Activated CD8-positive, alpha-beta memory T cell treated with anti-CD3 and anti-CD28 coated beads, Interleukin-2, amount 10 ng/mL, durations not matched to agents 7 days and 5 days (primary cell): ENCODE measurements at places on chromosomes 6 and 20. TPM values are rescaled to one million over a fixed set of nuclear protein-coding genes. Genes with fewer than 3 reads are reported as not detected.

NANP gene
- total RNA-seq = 4.7 TPM

LY6G6F gene
- not detected for total RNA-seq

MANEA gene
- 23.3 TPM for total RNA-seq

GRCh38 chr6:146813554-146813953, 214.8 kb downstream of the ADGB start:
- DNase-seq = no peak
- no peaks in the 10 kb centered on the region for H3K4me1 ChIP-seq
- H3K27me3 ChIP-seq = no peaks in the 10 kb centered on the region
- no peak overlapping the region for H3K27ac ChIP-seq
- H3K36me3 ChIP-seq = no peaks in the 10 kb centered on the region

DNA sequence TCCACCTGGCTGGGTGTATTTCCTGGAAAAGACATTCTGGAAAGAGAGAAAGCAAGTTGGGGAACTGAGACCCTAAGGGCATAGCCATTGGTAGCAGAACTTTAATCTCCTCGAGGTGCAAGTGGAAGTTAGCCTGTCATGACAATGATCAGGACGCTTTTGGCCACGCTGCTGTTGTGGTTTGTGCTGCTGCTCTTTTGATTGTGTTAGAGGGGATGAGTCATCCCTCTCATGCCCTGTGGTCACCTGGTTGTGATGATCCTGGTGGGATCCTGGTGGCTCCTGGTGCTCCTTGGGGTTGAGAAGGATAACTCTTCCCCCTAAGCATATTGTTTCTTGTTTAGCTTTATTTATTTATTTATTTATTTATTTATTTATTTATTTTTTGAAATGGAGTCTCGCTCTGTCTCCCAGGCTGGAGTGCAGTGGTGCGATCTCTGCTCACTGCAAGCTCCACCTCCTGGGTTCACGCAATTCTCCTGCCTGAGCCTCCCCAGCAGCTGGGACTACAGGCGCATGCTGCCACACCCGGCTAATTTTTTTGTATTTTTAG, 350.3 kb downstream of the KIF16B start:
- H3K27ac ChIP-seq = no peak overlapping the region
- no peaks in the 10 kb centered on the region for H3K36me3 ChIP-seq
- no peaks in the 10 kb centered on the region for H3K27me3 ChIP-seq
- no peaks in the 10 kb centered on the region for H3K4me1 ChIP-seq
- H3K4me3 ChIP-seq = no peak overlapping the region
- DNase-seq = no peak

DNA sequence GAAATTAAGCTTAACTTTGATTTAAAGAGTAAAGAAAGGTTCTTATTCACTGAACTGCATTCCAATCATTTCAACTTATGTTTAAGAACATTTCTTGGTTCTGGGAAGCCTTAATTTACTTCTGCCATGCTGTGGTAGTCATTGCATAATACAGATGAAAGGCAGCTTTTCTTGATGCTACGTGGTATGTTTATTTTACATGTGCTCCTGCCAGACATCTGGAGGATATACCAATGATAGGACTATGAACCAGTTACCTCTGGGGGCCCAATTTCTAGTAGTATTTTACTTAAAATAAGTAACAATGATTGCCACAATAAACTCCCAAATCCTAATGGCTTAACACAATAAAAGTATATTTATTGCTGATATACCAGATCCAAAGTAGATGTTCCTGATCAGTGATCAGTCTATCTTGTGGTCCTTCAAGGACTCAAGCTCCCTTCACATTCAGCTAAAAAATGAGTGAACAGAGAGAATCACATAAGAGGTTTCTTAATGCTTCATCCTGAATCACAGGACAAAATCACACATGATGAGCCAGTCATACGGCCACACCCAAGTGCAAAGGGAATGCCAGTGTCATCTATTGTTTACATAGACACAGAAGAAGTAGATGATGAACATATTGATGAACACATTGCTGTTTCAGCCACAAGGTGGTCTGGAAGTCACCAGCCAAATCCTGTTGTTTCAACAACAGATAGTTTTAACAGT, 56.5 kb upstream of the CCN2 start:
- DNase-seq = no peak
- no peaks in the 10 kb centered on the region for H3K36me3 ChIP-seq
- H3K4me1 ChIP-seq = no peaks in the 10 kb centered on the region

DNA sequence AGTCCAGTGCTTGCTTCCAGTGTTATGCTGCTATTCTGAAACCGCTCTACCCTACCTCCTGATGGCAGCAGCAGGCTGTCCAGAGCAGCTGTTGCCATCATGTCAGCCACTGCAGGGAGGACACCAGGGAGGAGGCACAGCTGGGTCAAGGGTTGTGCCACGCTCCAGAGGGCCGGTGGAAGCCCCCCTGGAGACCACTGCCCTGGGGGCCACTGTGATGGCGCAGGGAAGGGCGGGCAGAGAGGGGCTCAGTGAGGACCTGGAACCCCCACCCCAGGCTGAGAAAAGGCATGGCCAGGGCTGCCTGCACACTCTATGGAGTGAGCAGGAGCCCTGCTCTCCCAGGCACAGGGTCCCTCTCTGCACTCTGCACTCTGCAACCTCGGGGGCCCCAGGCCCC, 271.3 kb upstream of the BTBD3 start:
- no peak for DNase-seq
- H3K4me1 ChIP-seq = no peaks in the 10 kb centered on the region
- no peaks in the 10 kb centered on the region for H3K27me3 ChIP-seq
- H3K36me3 ChIP-seq = no peaks in the 10 kb centered on the region
- no peak overlapping the region for H3K4me3 ChIP-seq

DNA sequence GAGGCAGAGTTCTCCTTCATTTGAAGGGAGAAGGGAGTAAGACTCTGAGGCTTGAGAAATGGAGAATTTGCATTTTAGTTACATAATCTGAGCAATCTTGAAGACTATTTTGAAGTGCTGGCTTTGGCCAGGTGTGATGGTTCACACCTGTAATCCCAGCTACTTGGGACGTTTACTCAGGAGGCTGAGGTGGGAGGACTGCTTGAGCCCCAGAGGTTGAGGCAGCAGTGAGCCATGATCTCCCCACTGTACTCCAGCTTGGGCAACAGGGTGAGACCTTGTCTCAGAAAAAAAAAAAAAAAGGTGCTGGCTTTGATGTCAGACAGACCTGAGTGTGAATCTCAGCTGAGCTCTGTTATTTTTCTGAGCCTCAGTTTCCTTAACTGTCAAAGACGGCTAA, 12.4 kb upstream of the ARMC12 start:
- H3K4me1 ChIP-seq = peaks cover 51% of the 10 kb centered on the region
- peak overlapping the region; percentile 3 for H3K27ac ChIP-seq
- H3K27me3 ChIP-seq = no peaks in the 10 kb centered on the region
- H3K36me3 ChIP-seq = no peaks in the 10 kb centered on the region

- H3K36me3 ChIP-seq = no peaks in the 10 kb centered on the region
- no peak overlapping the region for H3K4me3 ChIP-seq
- H3K27me3 ChIP-seq = no peaks in the 10 kb centered on the region
- no peak overlapping the region for H3K27ac ChIP-seq
- no peak for DNase-seq
Measured at GRCh38 chr20:64146301-64146935, 17.8 kb upstream of the MYT1 start.

GRCh38 chr6:39952167-39952566, 17.9 kb upstream of the MOCS1 start:
- no peak overlapping the region for H3K27ac ChIP-seq
- H3K27me3 ChIP-seq = no peaks in the 10 kb centered on the region
- DNase-seq = no peak
- H3K36me3 ChIP-seq = no peaks in the 10 kb centered on the region

DNA sequence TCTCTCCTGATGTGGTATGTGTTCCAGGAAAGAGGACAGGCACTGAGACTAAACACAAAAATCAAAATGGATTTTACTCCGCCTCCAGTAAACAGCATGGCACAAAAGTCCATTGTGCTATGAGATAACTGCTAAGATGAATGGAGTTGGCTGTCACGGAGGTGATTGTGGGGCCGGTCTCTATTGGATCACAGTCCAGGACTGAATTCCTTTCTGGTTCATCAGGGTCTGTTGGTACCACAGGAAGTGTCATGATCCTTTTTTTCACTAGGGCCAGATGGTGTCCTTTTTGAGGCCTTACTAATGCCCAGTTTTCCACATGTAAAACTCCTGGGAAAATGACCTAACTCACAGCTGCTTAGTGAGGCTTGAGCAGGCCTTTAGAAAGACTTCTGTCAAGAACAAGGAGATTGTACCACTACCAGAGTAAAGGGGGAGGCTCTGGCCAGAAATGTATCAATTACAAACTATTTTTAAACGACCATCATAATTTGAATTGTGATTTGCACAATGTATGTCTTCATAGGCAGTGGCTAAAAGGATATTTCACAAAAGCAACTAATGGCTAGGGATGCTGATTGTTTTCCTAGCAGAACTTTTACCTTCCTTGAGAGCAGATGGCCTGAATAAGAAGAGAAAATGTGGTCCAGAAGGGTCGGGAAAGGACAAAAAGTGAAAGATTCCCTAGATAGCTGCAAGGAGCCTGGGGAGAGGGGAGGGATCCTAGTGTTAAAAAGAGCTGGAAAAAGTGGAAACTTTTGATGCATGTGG, 192.2 kb upstream of the POU3F2 start:
- no peak for DNase-seq
- no peaks in the 10 kb centered on the region for H3K4me1 ChIP-seq
- H3K36me3 ChIP-seq = no peaks in the 10 kb centered on the region

DNA sequence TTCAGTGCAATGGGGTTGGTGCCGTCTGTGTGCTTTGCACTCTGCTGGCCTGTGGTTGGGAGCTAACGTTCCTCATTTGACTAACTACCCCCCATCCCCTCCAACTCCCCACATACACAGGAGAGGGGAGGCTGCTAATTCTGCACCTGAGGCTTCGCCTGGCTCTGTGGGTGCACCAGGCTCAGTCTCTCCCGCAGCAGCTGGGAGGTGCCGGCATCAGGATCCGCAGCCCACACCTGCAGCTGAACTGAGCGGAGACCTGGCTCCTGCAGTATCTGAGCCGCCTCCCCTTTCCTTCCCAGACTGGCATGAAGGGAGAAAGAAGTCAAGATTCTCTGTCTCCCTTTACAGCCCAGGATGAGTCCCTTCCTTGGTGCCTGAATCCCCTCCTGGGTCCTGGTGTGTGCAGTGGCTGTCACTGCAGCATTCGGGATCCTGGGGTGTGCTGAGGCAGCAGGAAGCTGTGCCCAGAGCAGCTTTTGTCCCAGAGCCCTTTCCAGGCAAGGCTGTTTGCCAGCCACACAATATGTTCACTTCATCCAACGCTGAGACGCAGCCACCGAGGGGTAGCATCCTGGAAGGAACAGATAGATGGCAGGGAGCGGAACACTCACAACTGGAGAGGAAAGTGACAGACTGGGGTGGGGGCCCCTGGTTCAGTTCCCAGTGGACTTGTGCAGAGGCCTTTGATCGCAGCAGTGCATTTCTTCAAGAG, 70.2 kb downstream of the CDH4 start:
- H3K36me3 ChIP-seq = no peaks in the 10 kb centered on the region
- H3K4me1 ChIP-seq = no peaks in the 10 kb centered on the region
- no peak for DNase-seq
- H3K27ac ChIP-seq = no peak overlapping the region
- no peaks in the 10 kb centered on the region for H3K27me3 ChIP-seq

- no peak overlapping the region for H3K27ac ChIP-seq
- H3K4me3 ChIP-seq = no peak overlapping the region
- H3K27me3 ChIP-seq = peaks cover 7% of the 10 kb centered on the region
- H3K4me1 ChIP-seq = peaks cover 3% of the 10 kb centered on the region
- DNase-seq = peak; percentile 35
- no peaks in the 10 kb centered on the region for H3K36me3 ChIP-seq
Measured at GRCh38 chr6:159119791-159120190, 49.4 kb upstream of the FNDC1 start.

DNA sequence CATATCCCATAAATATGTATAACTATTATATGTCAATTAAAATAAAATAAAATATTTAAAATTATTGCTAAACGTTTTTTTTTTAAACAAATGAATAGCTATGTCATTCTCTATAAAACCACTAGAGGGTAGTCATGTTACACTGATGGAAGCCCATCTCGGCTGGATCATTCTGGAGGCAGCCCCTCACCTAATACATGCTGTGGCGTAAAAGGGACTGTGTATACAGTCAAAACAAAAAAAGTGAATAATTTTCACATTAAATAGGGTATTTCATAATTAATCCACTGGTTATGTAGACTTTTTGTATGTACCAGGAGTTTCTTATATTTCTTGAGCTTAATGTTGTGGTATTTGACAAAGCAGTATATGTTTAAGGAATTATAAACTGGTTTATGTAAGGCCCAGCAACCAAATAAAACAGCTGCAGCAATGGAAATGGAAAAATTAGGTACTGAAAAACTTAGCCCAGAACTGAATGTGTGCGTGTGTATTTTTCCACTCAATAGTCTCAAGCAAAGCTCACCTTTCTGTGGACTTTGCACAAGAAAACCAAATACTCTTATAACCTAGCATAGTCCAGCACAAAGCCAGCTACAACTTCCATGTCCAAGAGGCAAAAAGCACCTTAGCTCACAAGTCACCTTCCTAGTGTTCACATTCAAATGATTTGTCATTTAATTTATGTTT, 81.7 kb downstream of the COL9A1 start:
- DNase-seq = no peak
- H3K27ac ChIP-seq = no peak overlapping the region
- H3K36me3 ChIP-seq = no peaks in the 10 kb centered on the region
- no peaks in the 10 kb centered on the region for H3K4me1 ChIP-seq
- no peak overlapping the region for H3K4me3 ChIP-seq

DNA sequence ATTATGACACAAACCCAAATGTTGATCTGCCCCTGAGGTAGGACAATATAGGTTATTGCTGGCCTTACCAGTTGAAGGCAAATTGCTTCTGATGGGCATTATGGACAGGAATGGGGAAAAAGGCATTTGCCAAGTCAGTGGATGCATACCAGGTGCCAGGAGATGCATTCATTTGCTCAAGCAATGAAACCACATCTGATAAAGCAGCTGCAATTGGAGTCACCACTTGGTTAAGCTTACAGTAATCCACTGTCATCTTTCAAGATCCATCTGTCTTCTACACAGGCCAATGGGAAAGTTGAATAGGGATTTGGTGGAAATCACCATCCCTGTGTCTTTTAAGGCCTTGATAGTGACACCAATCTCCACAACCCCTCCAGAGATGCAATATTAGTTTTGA, 648.6 kb downstream of the COL12A1 start:
- no peak for DNase-seq
- no peaks in the 10 kb centered on the region for H3K27me3 ChIP-seq
- no peaks in the 10 kb centered on the region for H3K36me3 ChIP-seq
- no peak overlapping the region for H3K4me3 ChIP-seq
- H3K4me1 ChIP-seq = no peaks in the 10 kb centered on the region

GRCh38 chr6:28816909-28817807, 106.6 kb downstream of the TRIM27 start:
- no peak overlapping the region for H3K27ac ChIP-seq
- DNase-seq = no peak
- H3K27me3 ChIP-seq = peaks cover 71% of the 10 kb centered on the region
- peak overlapping the region; percentile 2 for H3K4me3 ChIP-seq
- peaks cover 2% of the 10 kb centered on the region for H3K36me3 ChIP-seq
